Stomach (tissue), 19 donors: ENCODE measurements at places on chromosomes 5 and 9. TPM values are rescaled to one million over a fixed set of nuclear protein-coding genes. Genes with fewer than 3 reads are reported as not detected.

Gene FCN2
- polyA plus RNA-seq = not detected

Gene GLDC
- 0.31 TPM for polyA plus RNA-seq

Gene CBY3
- polyA plus RNA-seq = 0.15 TPM

Gene PAEP
- polyA plus RNA-seq = not detected

Gene CCNJL
- 2.6 TPM for polyA plus RNA-seq

Gene ALDH1A1
- 157 TPM for polyA plus RNA-seq

Gene ZNF462
- 0.50 TPM for polyA plus RNA-seq

Gene TXNDC15
- 28.4 TPM for polyA plus RNA-seq

Gene SLIT3
- polyA plus RNA-seq = 1.6 TPM

Gene TMEM171
- polyA plus RNA-seq = 8.4 TPM

Gene IL13
- polyA plus RNA-seq = not detected

Gene LRRC19
- not detected for polyA plus RNA-seq

Gene CD274
- polyA plus RNA-seq = 0.46 TPM

Gene ANKRD33B
- 0.58 TPM for polyA plus RNA-seq
